Activated T-helper 2 cell treated with anti-CD3 and anti-CD28 coated beads, Interferon-gamma antibody, Interleukin-2, Interleukin-4, amounts not matched to agents 10 μg/mL and 5 μg/mL and 100 μg/mL, durations not matched to agents 14 hours and 24 hours and 36 hours (primary cell): ENCODE measurements at places on chromosomes 13 and 19. TPM values are rescaled to one million over a fixed set of nuclear protein-coding genes. Genes with fewer than 3 reads are reported as not detected.

KLK3 gene
- total RNA-seq = not detected in 2 replicates

LILRB2 gene
- total RNA-seq = not detected in 2 replicates

ADGRL1 gene
- total RNA-seq = 10.7 and 11.3 TPM in 2 replicates

LIN7B gene
- total RNA-seq = 5.9 and 7.7 TPM in 2 replicates

THSD8 gene
- total RNA-seq = 28.6 and 29.8 TPM in 2 replicates

RPL18 gene
- 1,853 and 1,861 TPM in 2 replicates for total RNA-seq

MISP3 gene
- total RNA-seq = 5.3 and 5.5 TPM in 2 replicates

ZNF564 gene
- 7.4 and 7.6 TPM in 2 replicates for total RNA-seq

ZIC5 gene
- total RNA-seq = not detected in 2 replicates

KLK13 gene
- not detected in 2 replicates for total RNA-seq

CFAP97D2 gene
- total RNA-seq = not detected in 2 replicates

RNF17 gene
- not detected in 2 replicates for total RNA-seq

CRB3 gene
- 0.46 TPM in 1 of 2 replicates, not detected in the other for total RNA-seq

LRRC63 gene
- total RNA-seq = 0.52 and 0.71 TPM in 2 replicates

OPA3 gene
- 15.2 and 15.9 TPM in 2 replicates for total RNA-seq

ZNF497 gene
- total RNA-seq = 0.76 and 2.2 TPM in 2 replicates

MTUS2 gene
- not detected in 2 replicates for total RNA-seq

CGB5 gene
- not detected in 2 replicates for total RNA-seq

NAPA gene
- total RNA-seq = 56.9 and 60.1 TPM in 2 replicates

ABCA7 gene
- total RNA-seq = 17.2 and 19.6 TPM in 2 replicates

TINCR gene
- 0.37 and 0.52 TPM in 2 replicates for total RNA-seq

CYP4F8 gene
- total RNA-seq = not detected in 2 replicates

TMEM161A gene
- total RNA-seq = 41.4 TPM in 2 replicates

ATXN8OS gene
- not detected in 2 replicates for total RNA-seq

IGFL3 gene
- total RNA-seq = not detected in 2 replicates

ZNF582 gene
- 1.3 and 1.4 TPM in 2 replicates for total RNA-seq

ZNF677 gene
- total RNA-seq = 1.6 and 1.8 TPM in 2 replicates

NMRK2 gene
- total RNA-seq = not detected in 2 replicates

DHDH gene
- total RNA-seq = 0.67 TPM in 1 of 2 replicates, not detected in the other

IRGC gene
- total RNA-seq = not detected in 2 replicates

DCT gene
- total RNA-seq = 0.07 TPM in 1 of 2 replicates, not detected in the other

RAB3A gene
- 6.3 and 7.4 TPM in 2 replicates for total RNA-seq

ZNF730 gene
- 0.37 and 0.67 TPM in 2 replicates for total RNA-seq

ZNF274 gene
- 18.4 and 19.9 TPM in 2 replicates for total RNA-seq

CYP2B6 gene
- not detected in 2 replicates for total RNA-seq

COX7A1 gene
- total RNA-seq = not detected in 2 replicates
